ENCODE measurements at places on chromosomes 16 and 17. TPM values are rescaled to one million over a fixed set of nuclear protein-coding genes. Genes with fewer than 3 reads are reported as not detected.

GRCh38 chr17:82788206-82789001, 36.5 kb downstream of the TBCD start:
- DNase-seq: no peak

DNA sequence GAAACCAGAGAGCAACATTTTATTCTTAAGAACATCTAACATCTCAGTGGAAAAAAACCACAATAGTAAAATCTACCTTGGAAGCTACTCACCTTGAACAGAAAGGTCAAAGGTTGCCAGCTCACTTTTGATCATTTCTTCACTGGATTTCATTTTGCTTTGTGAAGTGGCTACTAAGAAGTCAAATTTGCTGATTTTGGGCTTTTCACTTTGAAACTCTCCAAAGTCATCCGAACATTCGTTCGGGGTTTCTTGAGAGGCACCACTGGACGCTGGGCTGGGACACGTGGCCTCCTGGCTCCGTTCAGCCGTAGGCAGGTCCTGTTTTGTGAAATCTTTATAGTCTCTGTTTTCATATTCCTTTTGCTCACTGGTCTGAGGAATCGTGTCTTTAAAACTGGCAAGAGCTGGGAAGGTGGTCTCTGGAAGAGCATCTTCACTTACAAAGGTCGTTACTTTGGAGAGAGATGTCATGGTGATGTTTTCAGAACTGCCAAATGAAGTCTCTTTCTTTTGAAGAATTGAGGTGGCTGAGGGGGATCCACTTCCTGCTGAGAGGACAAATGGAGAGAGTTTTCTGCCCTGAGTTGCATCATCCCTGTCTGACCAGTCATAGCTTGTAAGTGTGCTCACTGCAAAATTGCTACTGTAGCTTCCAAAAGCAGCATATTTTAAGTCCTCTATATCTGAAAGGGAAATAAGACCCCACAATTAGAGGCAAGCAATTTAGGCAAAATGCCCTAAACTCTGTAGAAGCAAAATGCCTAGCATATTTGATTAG, 52.4 kb downstream of the DUSP14 start:
- peak; percentile 31 for DNase-seq

GRCh38 chr17:57868007-57868909, 18.4 kb upstream of the MRPS23 start:
- peak; percentile 92 for DNase-seq

Gene TSPOAP1
- total RNA-seq: 0.05 TPM

DNA sequence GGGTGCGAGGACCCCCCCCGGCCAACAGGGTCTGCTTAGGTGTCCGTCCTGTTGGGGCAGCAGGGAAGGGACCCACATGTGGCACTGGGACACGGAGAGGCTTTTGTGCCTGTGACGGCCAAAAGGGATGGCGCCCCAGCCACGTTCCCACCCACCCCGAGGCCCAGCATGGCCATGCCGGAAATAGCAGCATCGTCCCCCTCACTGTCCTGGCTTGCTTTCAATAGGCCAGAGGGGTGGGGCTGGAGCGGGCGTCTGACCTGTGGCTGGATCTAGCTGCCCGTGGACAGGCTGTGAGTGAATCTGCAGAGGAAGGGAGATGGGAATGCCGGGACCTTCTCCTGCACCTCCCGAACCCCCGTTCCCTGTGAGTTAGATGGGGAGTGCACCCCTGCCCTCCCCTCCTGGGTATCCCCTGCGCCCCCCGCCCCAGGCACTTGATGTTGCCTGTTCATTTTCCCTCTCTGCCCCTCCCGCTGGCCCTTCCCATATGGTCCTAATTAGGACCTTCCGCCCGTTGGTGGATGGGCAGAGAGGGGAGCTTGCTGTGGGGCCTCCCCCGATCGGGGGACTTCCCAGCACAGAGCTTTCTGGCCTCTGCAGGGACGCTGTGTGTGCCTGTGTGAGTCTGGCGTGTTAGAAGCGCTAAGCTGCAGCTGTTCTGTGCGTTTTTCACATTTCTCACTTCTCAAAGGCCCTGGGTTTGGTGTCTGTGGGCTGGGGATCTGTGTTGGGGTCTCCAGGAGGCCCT, 292.8 kb downstream of the SEC14L1 start:
- no peak for DNase-seq

DNA sequence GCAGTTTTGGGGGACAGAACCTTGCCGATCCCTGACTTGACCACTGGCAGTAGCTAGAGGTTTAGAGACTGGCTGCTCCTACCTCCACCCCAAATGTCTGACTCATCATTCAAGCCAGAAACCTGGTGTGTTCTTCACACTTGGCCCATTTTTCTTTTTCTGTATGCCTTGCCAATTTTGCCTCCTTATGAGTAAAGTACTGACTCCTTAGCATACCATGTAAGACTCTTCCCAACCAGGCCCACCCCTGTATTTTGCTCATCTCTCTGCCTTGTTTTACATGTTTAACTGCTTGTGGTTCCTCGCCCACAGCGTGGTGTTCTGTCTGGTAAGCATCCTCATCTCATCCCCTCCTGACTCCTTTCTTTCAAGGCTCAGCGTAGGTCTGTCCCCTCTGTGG, 37.9 kb downstream of the NUP88 start:
- DNase-seq: peak; percentile 28

DNA sequence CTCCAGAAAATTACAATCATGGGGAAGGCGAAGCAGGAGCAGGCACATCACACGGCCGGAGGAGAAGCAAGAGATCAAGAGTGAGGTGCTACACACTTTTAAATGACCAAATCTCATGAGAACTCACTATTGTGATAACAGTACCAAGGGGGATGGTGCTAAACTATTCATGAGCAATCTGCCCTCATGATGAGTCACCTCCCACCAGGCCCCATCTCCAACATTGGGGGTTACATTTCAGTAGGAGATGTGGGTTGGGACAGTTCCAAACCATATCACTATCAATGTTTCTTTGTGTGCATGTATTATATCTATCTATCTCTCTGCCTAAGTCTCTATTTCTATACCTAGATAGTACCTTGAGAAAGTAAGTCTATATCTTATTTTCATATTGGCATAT, 724.8 kb downstream of the CDH11 start:
- DNase-seq: no peak

GRCh38 chr16:81838794-81839193, 59.7 kb downstream of the PLCG2 start:
- peak; percentile 6 for DNase-seq

Gene ADAMTS18
- not detected for total RNA-seq

Gene SLC12A3
- not detected for total RNA-seq

DNA sequence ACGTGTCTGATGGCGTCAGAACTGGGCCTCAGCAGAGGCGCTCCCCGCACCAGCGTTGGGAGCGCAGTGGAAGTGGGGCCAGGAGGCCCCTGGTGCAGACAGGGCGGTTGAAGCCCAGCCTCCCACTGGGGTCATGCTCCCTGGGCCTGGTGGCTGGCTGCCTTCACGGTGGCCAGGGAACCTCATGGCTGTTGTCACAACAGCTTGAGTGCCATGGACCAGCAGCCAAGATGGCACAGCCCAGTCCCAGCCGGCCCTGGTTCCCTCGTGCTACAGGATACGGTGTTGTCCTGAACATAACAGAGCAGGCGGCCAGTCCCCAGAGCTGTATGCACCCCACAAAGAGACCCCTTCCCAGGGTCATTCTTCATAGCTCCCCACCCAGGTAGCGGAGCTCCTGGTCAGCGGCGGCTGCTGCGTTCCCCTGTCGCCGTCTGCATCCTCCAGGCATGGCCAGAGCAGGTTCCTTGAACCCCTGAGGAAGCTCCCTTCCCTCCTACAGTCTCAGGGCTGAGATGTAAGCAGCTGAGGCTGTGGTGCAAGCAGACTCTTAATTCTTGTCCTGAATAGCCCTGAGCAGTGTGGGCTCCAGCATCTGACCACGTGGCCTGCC, 29.7 kb downstream of the NME3 start:
- DNase-seq: no peak

Gene CLEC19A
- under 0.01 TPM for total RNA-seq

Gene PRR35
- total RNA-seq: not detected

Gene NPIPB13
- total RNA-seq: 21.0 TPM

DNA sequence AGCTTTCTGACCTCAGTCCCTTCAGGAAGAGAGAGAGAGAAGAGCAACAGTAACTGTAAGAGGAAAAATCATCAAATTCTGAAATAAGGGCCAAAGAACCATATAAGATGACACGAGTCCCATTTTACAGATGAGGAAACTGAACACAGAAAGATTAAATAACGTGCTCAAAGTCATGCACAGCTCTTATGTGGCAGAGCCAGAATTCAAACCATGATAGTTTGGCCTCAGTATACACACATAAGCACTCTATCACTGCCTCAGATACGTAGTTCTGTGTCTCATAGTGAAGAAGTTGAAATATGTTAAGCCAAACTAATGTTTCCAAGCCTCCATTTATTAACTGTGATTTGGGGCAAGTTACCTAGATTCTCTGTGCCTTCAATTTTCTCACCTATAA, 1.9 kb upstream of the ZNF19 start:
- no peak for DNase-seq

GRCh38 chr17:8735336-8735939, 9.2 kb downstream of the CCDC42 start:
- no peak for DNase-seq

DNA sequence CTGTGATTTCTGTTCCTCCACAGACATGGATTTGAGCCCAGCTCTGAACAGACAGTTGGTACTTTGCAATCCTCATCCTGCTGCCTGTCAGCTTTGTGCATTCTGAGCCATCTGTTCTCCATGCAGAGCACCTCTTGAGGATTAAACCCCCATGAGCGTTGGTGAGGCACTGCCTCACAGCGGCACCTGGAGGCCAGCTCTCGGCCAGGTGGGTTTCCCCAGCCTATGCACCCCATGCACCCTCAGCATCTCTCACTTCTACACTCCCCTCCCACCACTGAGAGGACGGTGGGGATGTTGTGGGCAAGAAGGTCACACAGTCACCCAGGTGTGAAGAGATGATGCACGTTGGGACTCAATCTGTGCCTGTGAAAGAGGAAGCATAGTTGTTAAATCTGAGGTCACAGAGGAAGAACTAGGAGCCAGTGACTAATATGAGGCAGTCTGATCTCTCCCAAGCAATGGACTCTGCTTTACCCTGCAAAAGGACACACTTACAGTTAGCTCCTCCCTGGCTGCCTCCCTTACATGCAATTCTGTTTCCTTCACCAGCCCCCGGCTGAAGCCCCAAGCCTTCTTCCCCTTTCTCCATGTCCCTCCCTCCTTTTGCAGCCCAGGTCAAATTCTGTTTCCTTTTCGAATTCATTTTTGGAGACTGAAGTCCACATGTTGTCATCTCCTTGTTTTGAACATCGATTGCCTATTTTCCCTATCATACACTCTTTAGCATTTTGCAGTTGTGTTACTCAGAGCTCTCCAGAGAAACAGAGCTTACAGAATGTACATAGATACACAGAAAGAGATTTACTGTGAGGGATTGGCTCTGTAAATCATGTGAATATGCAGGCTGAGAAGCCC, 58.5 kb downstream of the HS3ST3B1 start:
- no peak for DNase-seq

Measured in mammary epithelial cell (primary cell).